Amygdala (tissue), 56 donors: ENCODE measurements at places on chromosomes 7 and 10.

- no peak for DNase-seq
Observed at GRCh38 chr10:11017570-11018431, at the start of gene CELF2. Gene CELF2 (plus strand): TSS chr10:11017872. CDS start chr10:11018090, 218 bp downstream.

DNA sequence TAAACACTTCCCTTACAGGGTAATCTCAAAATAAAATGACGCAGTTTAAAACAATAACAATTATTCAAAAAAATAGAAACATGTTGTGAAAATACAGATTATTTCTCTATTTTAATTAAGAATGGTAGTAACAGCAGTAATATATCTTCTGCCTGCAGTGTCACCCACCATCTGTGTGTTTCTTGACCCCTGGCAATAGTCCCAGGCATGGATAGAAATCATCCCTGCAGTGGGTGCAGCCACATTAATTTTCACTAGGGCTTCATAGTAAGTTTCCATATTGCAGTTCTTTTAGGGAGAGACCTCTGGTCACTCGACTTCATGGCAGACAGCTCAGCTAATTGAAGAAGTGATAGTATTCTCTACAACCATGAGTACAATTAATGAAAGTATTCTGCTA is 470.1 kb upstream of the TEX47 start:
- no peak for DNase-seq

DNA sequence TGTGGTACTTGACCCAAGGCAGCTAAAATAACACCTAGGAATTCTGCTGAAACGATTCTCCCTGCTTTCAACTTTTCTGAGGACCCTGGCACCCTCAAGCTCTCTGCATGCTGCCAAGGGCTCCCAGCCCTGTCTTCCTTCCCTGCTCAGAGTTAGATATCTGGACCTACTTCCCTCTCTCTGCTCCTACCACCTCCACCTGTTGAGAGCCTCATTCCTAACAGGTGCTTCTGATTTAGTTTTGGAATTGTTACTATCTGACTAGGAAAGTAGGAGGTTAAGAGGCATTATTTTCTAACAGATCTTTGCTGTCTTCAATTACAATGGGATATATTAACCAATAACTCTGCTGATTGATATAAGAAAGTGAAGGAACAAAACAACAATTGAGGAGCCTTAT is 253.8 kb downstream of the FZD1 start:
- DNase-seq, result no peak

DNA sequence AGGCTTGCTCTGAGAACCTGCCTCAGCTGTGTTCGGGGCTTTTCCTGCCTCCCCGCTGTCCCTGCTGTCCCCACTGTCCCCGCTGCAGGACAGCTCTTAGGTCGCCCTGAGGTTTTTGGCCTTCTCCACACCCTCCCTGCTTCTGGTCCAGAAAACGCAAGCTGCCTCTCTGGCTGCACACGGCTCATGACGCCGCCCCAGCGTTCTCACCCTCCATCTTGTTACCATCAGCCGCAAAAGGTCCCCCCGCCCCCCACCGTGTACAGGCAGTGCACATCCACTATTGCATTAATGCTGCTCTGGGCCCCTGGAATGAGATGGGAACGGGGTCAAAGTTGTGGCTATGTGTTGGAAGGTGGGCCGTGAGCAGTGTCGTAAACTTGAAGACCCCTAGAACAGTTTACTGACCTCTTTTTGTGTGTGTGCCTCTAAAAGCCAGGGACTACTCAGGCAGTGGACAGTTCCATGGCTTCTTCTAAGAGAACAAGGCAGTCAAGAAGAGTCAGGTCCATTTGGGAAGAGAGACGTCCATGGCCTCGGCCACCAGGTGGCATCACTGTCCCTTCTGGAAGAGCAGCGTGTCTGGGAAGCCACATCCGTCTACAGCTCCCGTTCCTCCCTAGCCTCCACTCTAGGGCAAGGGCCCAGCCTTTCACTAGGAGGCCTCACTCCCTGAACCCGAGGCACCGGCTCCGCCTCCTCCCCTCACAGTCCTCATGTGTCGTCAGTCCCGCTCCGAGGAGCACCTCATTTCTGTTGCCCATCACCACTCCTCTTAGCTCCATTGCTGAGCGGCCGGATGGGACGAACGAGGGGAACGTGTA is 38.5 kb upstream of the MKRN1 start:
- DNase-seq, result peak; percentile 43

DNA sequence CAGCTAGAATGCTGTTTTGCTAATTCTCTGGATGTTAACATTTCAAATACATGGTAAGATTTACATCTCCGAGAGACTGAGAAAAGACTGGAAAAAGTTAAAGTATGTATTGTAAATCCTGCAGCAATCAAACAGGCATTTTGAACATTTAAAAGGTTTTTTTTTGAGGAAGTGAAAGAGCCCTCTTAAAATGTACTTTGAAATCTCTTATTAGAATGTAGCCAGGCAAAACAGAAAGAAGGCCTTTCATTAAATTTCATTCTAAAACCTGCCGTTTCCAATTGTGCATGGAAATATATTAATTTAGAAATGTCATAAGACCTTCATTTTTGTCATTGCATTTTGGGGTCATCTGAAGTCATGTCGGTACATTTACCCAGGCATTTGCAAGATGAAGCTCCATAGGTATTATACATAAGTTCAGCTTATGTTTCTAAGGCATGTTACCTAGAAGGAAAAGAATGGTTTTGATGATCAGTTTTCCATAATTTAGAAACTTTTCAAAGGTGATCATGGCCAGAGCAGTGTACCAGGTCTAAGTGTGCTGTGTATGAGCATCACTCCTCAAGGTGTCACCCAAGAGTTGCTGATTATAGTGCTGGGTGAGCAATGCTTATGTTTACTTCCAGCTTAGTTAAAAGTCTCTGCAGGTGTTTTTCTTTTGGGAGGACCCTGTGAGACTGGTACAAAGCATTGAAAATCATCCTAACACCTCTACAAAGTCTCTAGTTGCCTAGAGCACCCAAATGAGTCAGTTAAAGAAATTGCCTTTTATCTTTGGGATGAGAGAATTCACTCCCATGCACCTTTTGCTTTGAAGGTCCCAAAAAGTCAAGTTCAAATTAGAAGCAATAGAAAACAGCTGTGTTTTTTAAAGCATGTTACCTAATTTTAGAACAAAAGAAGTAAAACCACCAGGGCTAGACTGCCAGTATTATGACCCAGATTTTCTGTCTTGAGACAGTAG is 7.1 kb downstream of the ZNF736 start:
- DNase-seq, result no peak

- no peak for DNase-seq
Observed at GRCh38 chr10:35674843-35675242, 32.7 kb upstream of the FZD8 start.

DNA sequence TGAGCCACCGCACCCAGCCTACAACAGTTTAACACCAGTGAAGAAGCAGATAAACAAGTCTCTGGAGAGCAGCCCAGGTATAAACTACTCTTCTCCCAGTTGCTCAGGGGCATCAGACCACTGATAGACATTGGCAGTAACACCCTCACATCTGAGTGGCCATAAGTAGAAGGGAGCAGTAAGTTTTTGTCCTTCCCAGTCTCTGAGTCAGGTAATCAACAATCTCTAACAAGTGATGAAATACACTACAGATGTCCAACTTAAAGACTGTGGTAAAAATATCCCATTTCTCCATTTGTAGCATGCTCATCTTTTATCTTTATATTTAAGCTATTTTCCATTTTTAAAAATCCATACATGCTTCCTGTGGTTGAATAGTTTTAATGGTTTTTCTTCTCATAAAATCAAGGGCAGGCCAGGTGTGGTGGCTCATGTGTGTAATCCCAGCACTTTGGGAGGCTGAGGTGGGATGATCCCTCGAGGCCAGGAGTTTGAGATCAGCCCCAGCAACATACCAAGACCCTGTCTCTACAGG is 78.6 kb downstream of the GSAP start:
- DNase-seq, result no peak

- no peak for DNase-seq
Observed at GRCh38 chr10:484441-484924, 205.0 kb downstream of the DIP2C start.

GRCh38 chr7:23216021-23216420 is 30.6 kb upstream of the GPNMB start:
- DNase-seq, result peak; percentile 18

DNA sequence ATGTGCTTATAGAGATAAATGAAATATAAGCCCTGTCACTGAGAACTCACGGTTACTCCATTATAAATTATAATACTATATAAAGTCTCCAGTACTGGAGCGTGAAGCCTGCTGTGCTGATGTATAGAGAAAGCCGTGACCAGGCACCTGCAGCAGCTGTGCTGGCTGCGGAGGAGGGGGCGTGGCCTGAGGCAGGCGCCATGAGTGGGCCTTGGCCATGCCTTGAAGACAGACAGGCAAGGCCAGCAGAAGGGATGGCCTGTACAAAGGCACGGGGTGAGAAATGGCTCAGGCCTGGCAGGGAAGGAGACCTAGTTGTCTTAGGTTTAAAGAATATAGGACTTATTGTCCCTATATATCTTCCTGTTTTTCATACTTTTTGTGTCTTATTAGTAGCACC is 218.5 kb upstream of the STK17A start:
- no peak for DNase-seq

DNA sequence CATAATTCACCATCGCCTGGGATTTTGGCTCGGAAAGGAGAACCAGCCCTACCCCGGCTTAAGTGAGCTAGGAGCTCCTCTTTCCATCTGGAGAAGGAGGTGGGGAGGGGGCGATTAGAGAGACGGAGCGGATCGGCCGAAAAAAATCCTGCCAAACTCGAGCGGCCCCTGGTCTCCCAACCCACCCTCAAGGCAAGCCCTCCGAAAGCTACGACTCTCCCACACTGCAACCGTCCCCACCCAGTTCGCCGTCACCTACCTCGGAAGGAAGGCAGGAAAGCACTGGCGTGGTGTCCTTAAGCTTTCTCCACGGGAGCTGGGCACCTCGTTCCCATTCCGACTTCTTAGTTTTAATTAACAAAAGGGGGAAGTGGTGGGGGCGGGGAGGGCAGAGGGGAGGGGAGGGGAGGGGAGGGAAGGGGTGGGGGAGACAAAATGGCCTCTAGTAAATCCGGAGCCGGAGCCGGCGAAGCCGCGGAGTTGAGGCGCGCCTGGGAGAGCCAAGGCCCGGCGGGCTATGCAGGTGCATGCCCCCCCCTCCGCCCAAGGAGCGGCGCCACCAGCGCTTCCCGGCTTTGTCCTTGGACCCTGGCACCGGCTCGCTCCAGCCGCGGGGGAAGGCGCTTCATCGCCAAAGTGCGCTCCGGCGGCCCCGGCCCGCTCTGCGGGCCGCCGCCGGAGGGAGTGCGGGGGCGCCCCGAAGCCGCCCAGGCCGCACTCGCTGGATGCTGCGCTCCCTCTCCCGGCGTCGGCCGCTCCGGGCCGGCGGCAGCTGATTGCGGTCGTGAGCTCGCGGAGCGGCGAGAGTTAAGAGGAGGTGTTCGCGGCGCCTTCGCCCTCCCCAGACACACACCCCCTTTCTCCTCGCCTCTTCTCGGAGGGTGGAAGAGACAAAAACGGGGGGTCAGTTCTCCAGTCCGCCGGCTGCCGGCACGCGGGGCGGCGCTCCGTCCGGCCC is at the start of gene LRRC4:
Gene LRRC4 (minus strand): TSS at position 784 of the 958 bp plus-strand sequence. CDS start 797 bp downstream, outside the sequence.
- peak; percentile 71 for DNase-seq

DNA sequence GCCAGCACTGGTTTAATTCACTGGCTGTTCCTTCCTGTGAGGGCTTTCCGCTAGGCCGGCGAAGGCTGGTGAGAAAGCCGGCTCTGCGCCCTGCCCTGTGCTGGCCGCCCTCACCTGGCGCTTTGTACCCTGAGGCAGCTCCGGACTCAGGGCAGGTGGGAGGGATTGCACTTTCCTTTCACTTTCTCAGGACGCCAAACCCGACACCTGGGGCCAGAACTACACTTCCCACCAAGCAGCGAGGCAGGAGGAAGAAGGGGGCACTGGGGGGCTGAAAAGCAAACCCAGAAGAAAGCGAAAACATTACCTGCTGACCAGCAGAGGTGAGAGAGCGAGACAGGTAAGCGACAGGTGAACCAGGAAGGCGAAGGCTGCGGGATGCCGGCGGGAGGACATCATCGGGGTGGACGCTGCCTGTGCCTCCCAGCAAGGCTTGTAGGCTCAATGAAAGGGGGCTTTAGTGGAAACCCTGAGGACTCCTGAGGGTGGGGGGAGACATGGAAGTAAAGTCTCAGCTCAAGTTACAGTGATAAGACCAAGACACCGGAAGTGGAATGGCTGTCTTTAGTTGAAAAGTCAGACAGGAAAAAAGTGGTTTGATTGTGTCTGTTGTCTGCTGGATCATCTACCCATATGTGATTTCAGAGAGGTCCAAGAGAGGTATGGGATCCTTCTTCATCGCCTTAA is at the start of gene RAB19:
Gene RAB19 (plus strand): TSS at position 181 of the 687 bp plus-strand sequence. CDS start 3,589 bp downstream, outside the sequence.
- DNase-seq, result no peak

DNA sequence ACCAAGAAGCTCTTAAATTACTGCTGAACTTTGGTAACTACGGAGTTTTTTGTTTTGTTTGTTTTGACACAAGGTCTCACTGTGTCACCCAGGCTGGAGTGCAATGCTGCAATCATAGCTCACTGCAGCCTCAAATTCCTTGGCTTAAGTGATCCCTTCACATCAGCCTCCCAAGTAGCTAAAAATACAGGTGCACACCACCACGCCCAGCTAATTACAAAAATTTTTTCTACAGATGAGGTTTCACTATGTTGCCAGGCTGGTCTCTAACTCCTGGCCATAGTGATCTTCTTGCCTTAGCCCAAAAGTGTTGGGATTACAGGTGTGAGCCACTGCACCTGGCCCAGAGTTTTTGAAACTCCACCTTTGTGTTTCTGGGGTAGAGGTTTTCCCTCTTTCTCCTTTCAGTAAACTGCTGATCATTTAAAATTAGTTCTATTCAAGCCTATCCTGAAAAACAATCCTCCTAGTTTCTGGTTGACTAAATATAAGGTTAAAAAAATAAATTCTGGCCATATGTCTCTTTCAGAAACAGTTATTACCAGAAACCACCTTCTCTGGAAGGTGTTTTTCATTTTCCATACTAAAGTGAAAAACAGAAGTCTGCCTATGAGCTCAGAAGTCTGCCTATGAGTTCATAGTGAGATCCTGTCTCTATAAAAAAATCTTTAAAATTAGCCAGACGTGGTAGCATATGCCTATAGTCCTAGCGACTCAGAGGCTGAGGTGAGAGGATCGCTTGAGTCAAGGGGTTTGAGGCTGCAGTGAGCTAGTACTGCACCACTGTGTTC is 63.9 kb downstream of the VOPP1 start:
- DNase-seq, result no peak

DNA sequence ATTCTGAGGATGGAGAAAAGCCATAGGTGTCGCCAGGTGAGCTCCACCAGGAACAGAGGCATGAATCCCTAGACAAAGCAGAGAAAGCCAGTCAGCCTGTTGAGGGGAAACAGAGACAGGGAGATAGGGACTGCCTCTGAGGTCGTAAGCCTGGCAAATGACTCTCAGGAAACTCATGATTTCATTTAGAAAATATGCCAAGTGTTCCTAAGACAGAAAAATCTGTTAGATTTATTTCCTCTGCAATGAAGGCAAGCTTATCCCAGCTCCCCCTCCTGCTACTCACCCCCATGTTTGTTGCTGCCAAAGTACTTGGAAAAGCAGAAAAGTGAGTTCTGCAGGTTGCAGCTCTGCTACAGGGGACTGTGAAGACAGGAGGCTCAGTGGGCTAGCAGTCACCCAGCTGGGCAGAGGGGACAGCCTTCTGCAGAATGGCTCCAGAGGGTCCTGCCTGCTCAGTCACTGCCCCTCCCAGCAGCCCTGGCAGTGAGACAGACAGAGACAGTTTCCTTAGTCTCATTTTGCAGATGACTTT is 184.3 kb downstream of the ADRA2A start:
- no peak for DNase-seq

- DNase-seq, result no peak
Observed at GRCh38 chr7:127587663-127588018, 570 bp upstream of the ARF5 start.
